ENCODE measurements at places on chromosomes 16 and 17.

DNA sequence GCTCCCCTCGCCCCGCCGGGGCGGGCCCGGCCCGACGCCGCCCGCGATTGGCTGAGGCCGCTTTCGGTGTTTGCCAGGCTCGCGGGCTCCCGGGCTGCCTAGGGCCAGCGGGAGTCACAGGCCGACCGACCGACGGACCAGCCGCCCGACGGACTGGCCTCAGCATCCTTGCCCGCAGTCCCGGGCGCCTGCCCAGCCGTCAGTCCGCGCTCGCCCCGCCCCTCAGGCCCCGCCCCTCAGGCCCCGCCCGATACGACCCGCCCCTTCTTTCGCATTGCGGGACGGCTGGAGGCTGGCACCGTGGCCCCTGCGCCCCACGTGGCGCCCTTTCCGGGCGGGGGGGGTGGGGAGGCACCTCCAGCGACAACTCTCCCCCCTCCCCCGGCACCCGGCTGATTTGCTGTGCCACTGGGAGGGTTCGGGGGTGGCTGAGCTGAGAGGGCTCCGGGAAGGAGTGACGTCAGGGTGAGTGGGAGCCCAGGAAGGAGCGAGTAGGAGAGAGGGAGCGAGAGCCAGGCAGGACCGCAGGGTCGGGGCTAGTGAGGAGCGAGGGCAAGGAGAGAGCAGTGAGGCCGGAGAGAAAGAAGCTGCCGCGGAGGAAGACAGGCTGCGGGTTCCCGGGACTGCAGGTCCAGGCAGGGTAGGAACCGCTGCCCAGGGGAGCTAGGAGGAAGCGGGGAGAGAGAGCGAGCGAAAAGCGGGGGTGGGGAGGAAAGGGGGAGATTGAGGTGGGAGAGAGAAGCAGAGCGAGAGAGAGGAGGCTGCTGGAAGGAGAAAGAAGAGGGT is at the start of gene ASPHD1:
Gene ASPHD1 (plus strand): TSS at position 387 of the 786 bp plus-strand sequence. CDS start 484 bp downstream, outside the sequence.
- DNase-seq: peak; percentile 37

DNA sequence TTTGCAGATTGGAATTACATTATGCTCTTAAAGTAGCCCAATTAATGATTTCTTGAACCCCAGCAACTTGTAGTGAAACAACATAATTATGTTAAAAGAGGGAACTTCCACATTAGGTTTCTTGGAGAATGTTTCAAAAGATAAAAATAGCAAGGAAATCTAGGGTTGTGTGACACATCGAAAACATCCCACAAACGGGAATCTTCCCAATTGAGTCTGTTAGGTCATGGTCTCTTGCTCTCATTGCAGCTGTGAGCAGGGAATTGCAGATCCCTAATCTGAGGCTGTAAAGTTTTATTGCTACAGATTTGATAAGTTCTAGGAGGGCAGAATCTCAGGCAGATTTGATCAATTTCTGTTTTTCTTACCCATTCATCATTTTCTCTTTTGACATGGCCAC is 6.7 kb upstream of the LPO start:
- no peak for DNase-seq

DNA sequence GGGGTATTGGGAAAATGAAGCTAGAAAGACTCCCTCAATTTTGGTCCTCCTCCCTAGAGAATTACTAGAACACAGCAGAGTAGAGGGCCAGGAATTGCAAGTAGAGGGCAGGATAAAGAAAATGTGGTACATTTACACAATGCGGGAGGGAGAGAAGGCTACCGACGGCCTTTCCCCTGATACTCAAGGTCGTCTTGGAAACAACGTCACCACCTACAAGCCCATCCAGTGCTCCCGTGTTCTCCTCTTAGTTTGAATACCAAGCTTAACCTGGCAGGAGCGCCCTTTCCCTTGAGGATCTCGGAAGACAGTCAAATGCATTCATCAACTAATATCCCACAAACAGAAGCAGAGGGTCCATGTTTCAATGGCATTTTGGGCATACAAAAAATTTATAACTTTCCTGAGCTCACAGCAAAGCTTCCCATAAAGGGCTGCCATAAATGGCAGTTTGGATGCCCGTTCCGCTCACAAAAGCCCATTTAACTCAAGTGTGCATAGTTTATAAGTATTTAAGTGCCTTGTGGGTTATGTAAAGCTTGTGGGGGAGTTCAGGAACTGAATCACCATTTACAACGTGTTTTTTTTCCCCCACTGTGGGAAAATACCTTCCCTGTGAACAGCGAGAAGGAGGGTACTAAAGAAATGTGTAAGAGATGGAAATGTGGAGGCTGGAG is 414.6 kb downstream of the SLC39A11 start:
- DNase-seq: no peak

- DNase-seq: peak; percentile 52
These were observed 43.6 kb downstream of the SMG6 start for GRCh38 chr17:2259769-2260536.

DNA sequence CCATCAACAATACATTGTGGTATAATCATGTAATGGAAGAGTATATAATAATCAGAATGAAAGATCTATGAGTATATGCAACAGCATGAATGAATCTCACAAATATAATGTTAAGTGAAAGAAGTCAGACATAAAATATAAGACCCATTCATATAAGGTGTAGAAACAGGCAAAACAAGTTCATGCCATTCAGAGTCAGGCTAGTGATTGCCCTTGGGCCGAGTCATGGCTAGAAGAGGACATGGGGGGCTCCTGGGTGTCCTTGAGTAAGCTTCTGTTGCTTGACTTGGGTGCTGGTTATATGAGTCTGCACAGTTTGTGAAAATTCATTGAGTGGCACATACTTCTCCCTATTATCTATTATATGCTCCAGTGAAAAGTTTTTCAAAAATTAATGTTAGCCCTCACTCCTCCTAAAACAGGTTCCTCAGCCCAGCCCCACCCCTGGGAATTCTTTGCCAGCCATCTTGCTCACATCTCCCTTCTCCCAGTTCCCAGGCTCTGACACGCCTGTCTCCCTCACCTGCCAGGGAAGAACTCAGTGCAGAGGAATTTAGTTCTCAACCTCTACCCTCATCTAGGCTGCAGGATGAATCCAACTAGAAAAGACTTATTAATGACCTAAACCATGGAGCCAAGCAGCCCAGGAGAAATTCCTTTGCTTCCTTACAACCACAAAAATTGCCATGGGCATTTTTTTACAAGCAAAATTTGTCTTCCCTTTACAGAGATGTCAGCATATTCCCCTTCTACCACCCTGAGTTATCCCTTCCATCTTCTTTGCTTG is 52.4 kb upstream of the NFAT5 start:
- DNase-seq: no peak

- no peak for DNase-seq
These were observed 13.5 kb downstream of the CCL11 start for GRCh38 chr17:34299027-34299426.

All from activated gamma-delta T cell treated with anti-CD3 and anti-CD28 coated beads, Interleukin-2, amount 50 U/mL, for 16 hours (primary cell).